ENCODE measurements at places on chromosomes 11 and 22.

DNA sequence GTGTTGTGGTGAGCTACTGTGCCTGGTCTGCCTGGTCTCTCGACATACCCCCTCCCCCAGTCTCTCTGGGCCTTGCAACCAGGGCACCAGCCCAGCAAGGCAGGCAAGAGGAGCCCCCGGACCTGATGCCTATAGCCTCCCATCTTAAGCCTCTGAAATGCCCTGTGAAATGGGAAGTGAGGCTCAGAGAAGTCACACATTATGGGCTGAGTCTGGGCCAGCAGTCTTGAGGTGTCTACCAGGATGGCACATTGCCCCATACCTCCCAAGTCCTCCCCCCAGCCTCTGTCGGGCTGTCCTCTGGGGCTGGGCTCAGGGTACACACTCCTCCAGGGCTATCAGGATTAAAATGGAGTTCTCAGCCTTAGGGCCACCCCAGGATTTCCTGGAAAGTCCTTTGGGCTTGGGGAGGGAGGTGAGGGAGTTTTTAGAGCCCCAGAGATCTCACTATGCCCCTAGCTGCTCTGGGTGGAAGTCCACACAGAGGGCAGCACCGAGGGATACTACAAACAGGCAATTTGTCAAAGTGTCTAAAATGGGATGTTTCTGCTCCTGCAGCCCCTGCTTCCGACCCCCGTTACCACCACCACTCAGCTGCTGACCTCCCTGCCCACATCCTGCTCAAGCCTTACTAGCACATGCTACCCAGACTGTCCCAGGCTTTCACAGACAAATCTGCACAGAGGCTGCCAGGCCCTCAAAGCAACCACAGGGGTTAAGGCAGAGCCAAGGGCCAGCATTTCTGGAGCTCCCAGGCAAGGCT lies 3.1 kb upstream of the SH3BP1 start:
- DNase-seq: no peak

- peak; percentile 63 for DNase-seq
Observed at GRCh38 chr11:43852057-43852636, 28.5 kb upstream of the ALKBH3 start.

DNA sequence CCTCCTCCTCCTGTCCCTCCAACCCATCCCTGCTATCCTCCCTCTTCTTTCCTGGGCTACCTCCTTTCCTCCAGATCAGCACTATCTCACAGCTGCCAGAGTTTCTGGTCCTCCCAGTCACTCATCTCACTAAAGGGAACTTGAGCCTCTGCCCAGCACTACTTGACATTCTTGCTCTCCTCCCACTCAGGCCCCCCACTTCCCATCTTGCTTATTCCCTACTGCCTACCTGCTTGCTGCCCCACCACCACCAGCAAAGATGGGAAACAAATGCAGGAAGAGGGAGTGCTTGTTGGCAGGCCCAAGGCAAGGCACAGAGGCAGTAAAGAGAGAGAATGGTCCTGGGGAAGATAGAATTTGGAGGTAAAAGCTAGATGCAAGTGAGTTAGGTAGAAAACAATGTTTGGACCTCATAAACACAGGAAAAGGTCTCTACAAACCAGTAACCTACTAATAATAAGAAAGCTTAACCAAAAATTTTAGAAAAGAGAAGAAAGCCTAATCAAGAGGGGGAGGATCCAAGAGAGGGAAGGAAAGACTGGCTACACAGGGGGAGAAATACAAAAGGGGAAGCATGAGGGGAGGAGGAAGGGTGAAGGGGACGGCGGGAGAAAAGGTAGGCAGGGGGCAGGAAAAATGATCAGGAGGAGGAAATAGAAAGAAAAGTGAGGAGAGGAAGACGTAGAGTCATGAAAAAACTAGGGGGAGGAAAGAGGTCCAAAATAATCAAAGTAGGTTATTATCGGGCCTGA lies 63.6 kb downstream of the PAK1 start:
- no peak for DNase-seq

GRCh38 chr11:59207988-59208451 lies 4.7 kb downstream of the MPEG1 start:
- DNase-seq: no peak

GRCh38 chr11:45853332-45854219 lies 6.3 kb downstream of the CRY2 start:
- no peak for DNase-seq

DNA sequence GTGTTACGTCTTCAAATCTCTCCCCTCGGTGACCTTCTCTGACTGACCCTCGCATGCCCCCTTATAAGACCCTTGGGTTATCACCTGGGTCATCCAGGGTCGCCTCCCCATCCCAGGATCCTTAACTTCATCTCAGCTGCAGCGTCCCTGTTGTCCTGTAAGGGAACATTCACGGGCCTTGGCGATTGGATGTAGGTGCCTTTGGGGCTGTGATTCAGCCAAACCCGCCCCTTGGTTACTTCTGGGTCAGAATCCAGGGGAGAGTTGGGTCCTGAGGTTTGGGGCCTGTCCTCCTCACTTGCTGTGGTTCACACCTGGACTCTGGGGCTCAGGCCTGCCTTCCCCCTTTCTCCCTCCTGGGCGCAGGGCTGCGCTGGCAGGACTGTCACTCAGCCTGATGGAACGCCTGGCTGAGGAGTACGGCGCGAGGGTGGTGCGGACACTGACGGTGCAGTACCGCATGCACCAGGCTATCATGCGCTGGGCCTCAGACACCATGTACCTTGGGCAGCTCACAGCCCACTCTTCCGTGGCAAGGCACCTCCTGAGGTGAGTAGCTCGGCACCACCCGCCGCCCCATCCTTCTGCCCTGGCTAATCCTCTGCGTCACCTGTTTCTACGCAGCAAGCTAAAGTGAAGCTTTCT lies 29.4 kb downstream of the IGHMBP2 start:
- no peak for DNase-seq

Data from activated CD8-positive, alpha-beta memory T cell treated with anti-CD3 and anti-CD28 coated beads, Interleukin-2, amount 50 U/mL, for 48 hours (primary cell).